Keratinocyte (primary cell): ENCODE measurements at places on chromosomes 2 and 18. TPM values are rescaled to one million over a fixed set of nuclear protein-coding genes. Genes with fewer than 3 reads are reported as not detected.

UGT1A9 gene
- polyA plus RNA-seq: not detected in 3 replicates

ASXL3 gene
- 0.01 TPM in 1 of 3 replicates, not detected in the others for polyA plus RNA-seq

ST8SIA3 gene
- polyA plus RNA-seq: not detected in 3 replicates

GLB1L gene
- polyA plus RNA-seq: 4.3 to 6.9 TPM (median 5.2 TPM) in 3 replicates

LYG2 gene
- polyA plus RNA-seq: 0.14 to 0.24 TPM in 2 of 3 replicates, not detected in the other

CDH2 gene
- polyA plus RNA-seq: 0.27 to 0.71 TPM (median 0.46 TPM) in 3 replicates

DNA sequence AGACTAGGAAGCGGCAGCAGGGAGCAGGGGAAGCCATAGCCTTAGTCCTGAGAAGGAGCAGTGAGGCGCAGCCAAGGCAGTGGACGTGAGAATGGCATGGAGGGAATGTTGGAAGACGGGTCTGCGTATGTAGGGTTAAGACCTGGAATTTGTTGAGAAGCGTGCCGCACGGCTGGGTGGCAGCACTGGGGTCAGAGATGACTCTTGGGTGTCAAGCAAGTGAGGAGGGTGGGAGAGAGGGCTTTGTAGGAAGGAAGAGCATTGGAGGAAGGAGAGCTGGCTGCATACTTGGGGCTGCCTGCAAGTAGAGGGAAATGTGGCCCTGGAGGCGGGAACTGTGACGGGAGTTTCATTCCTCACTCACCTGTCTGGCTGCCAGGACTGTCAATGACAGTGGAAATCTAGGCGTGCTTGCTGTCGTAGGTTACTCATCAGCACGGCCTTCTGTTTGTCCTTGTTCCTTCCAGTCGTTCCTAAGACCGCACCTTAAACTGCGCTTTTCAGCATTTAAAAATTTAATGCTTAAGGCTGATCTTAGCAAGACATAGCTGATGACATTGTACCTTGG, 108.0 kb downstream of the ITGB1BP1 start:
- no peaks in the 10 kb centered on the region for H3K27me3 ChIP-seq
- peak; percentile 83 for DNase-seq
- peaks cover 32% of the 10 kb centered on the region for H3K36me3 ChIP-seq
- peaks cover 60% of the 10 kb centered on the region for H3K4me1 ChIP-seq
- H3K4me3 ChIP-seq: no peak overlapping the region

DNA sequence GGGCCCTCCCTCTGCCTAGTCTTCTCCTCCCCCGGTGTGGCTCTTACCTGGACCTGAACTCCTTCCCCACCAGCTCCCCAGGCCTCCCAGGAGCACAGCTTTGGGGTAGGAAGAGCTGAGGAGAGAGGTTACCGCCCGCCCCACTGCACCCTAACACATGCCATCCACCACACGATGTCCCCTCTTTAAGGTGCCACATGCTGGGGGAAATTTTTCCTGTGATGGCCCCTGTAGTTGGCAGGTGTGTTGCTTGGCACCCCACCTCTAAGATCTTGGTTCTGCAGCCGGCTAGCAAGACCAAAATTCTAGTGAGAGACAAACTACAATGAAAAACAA, 6.9 kb upstream of the TEX261 start:
- peaks cover 3% of the 10 kb centered on the region for H3K27me3 ChIP-seq
- H3K36me3 ChIP-seq: no peaks in the 10 kb centered on the region
- peaks cover 3% of the 10 kb centered on the region for H3K4me1 ChIP-seq
- H3K27ac ChIP-seq: no peak overlapping the region
- no peak overlapping the region for H3K4me3 ChIP-seq

GRCh38 chr2:10527585-10527984, 79.5 kb upstream of the ODC1 start:
- no peak overlapping the region for H3K4me3 ChIP-seq
- no peaks in the 10 kb centered on the region for H3K36me3 ChIP-seq
- DNase-seq: no peak

- H3K4me1 ChIP-seq: peaks cover 34% of the 10 kb centered on the region
- DNase-seq: no peak
- no peaks in the 10 kb centered on the region for H3K27me3 ChIP-seq
Observed at GRCh38 chr18:23235336-23235735, 100.1 kb downstream of the CABLES1 start.

GRCh38 chr2:37191253-37191652, 2.8 kb upstream of the SULT6B1 start:
- H3K27ac ChIP-seq: no peak overlapping the region
- no peak overlapping the region for H3K4me3 ChIP-seq

GRCh38 chr2:27264753-27265535, 2.1 kb upstream of the SLC30A3 start:
- no peaks in the 10 kb centered on the region for H3K36me3 ChIP-seq
- peaks cover 67% of the 10 kb centered on the region for H3K27me3 ChIP-seq
- no peak overlapping the region for H3K4me3 ChIP-seq

- no peaks in the 10 kb centered on the region for H3K4me1 ChIP-seq
- DNase-seq: no peak
- H3K36me3 ChIP-seq: no peaks in the 10 kb centered on the region
Observed at GRCh38 chr2:109258905-109259540, 130.0 kb downstream of the SH3RF3 start.

DNA sequence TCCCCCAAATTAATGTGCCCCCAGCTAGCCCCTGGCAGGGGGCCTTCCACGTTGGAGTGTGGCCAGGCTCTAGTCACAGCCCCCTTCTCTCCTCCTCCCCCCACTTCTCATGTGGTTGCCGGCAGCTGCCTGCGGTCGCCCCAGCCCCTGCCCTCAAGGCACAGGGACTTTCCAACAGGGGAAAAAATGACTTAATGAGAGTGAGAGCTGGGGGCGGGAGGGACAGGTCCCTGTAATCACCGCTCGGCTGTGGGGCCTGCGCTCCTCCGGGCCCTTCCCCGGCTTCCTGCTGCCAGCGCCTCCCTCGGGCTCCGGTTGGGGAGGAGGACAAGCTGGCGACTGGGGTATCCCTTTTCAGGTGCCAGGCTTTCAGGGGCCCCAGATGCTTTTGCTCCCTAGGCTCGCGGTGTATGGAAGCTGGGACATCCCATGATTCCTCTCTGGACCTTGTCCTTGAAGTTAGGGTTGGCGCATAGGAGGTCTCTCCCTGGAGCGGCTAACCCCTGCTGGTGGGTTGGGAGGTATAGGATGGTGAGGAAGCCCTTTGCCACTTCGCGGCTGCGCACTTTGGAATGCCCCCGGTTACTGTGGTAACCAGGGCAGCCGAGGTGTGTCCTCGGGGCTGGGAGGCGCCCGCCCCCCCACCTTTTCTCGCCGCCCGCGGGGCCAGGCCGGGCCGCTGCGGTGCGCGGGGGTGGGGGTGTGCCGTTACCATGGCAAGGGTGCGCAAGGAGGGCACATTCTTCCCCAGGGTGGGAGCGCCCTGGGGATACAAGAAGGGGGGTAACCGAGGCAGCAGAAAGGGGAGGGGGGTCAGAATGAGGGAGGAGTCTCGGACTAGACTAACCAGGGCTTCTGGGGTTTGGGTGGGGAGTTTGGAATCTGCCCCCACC, 16.1 kb downstream of the WNT10A start:
- peak overlapping the region; percentile 82 for H3K27ac ChIP-seq
- H3K4me3 ChIP-seq: peak overlapping the region; percentile 47
- no peaks in the 10 kb centered on the region for H3K36me3 ChIP-seq
- peaks cover 56% of the 10 kb centered on the region for H3K4me1 ChIP-seq

DNA sequence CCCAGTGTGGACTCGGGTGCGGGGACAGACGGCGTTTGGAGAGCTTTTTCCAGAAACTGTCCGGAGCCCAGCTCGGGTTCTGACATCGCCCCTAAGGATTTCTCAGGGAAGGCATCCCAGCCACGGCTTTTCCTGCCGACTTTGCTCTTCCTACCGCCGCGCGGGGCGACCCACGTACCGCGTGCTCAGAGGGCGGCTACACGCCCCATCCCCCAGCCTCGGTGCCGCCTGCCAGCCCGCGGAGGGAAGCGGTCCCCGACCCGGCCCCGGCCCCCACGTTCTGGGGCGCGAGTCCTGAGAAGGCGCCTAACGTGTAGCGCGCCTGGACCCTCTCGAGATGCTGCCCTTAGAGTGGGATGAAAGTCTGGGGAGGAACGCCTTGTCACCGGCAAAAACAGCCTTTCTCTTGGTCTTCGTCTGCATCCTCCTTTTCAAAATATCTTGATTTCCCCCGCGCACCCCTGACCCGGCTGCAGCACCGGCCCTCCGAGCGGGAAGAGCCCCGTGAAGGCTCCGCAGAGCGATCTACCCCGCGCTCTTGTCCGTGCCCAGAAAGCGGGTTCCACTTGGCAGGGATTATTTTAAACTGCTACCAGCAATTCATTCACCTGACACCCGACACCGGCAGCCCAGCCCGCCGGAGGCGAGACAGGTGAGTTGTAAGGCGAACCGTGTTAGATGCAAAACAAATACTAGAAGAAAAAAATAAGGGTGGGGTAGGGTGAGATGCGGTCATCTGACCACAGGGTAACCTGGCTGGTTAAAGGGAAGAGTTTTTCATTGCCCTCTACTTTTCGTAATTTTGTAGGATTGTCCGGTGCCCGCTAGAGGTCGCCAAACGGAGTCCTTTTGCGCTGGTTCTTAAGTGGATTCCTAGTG, 812 bp upstream of the KCNG3 start:
- no peaks in the 10 kb centered on the region for H3K36me3 ChIP-seq
- peak; percentile 50 for DNase-seq
- H3K4me1 ChIP-seq: peaks cover 9% of the 10 kb centered on the region
- peaks cover 27% of the 10 kb centered on the region for H3K27me3 ChIP-seq
- H3K4me3 ChIP-seq: peak overlapping the region; percentile 60

DNA sequence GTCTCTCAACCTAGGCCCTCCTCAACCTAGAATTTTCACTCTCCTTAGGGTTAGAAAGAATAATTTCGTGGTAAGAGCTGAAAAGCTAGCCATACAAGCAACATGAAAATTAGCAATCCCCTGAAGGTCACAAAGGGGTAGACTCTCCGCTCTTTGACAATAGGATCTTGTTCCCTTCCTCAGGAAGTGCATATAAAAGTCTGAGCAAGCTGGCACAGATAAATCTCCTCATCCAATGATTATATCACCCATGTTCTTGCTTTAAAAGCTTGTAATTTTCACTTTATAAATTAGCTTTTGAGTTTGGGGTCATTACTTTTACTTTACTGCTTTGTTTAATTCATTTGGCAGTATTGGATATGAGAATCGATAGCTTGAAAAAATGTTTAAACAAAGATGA, 852.3 kb upstream of the CRIM1 start:
- H3K4me3 ChIP-seq: no peak overlapping the region
- DNase-seq: no peak

GRCh38 chr2:95337829-95338228, 40.7 kb downstream of the KCNIP3 start:
- peaks cover 17% of the 10 kb centered on the region for H3K4me1 ChIP-seq
- H3K27me3 ChIP-seq: peaks cover 9% of the 10 kb centered on the region
- no peak for DNase-seq

DNA sequence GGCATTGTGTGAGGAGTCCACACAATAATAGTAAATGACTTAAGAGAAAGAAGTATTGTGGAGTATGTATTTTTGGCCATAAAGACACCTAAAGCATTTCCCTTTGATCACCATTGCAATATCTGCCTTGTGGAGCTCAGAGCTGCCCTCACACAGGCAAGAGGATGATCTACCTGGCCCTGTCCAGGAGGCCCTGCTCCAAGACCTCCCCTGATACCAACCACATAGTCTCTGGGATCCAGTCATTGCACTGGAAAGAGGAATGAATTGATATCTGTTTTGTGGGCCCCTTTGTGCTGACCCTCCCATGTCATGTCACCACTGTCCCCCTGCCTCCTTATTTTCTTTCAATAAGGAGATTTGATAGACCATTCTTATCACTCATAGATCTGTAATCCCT, 430.6 kb upstream of the TNP1 start:
- H3K36me3 ChIP-seq: no peaks in the 10 kb centered on the region
- no peak overlapping the region for H3K27ac ChIP-seq
- no peaks in the 10 kb centered on the region for H3K27me3 ChIP-seq
- no peak for DNase-seq
- H3K4me1 ChIP-seq: peaks cover 9% of the 10 kb centered on the region

- H3K4me3 ChIP-seq: no peak overlapping the region
- H3K27ac ChIP-seq: no peak overlapping the region
- no peaks in the 10 kb centered on the region for H3K36me3 ChIP-seq
- DNase-seq: no peak
- H3K27me3 ChIP-seq: no peaks in the 10 kb centered on the region
Observed at GRCh38 chr18:77209587-77209986, 40.1 kb upstream of the GALR1 start.

GRCh38 chr18:4026542-4026941, 428.6 kb downstream of the DLGAP1 start:
- H3K36me3 ChIP-seq: no peaks in the 10 kb centered on the region
- H3K4me3 ChIP-seq: no peak overlapping the region
- H3K27ac ChIP-seq: no peak overlapping the region
- H3K27me3 ChIP-seq: no peaks in the 10 kb centered on the region

- H3K36me3 ChIP-seq: no peaks in the 10 kb centered on the region
- H3K4me3 ChIP-seq: peak overlapping the region; percentile 1
Observed at GRCh38 chr2:159903443-159904126, 105.6 kb upstream of the CD302 start.

DNA sequence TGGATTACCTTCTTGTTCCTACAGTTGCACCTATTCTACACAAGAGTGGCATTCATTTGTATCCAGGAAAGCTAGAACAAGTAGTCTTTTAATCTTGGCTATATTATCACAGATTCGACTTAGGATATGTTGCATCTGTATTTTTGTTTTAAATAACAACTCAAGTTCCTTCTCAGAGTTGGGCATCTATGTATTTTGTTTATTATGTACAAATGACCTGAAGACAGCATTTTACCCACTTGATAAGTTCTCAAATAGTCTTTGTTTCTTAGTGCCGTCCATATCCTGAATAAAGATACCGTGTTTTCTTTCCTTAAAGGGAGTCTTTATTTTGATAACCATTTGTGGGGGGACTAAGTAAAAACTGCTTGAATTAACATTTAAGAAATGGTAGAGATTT, 2.9 kb downstream of the ITPRID2 start:
- peak overlapping the region; percentile 98 for H3K4me3 ChIP-seq
- no peak for DNase-seq
- peak overlapping the region; percentile 86 for H3K27ac ChIP-seq
- peaks cover 16% of the 10 kb centered on the region for H3K36me3 ChIP-seq
- H3K4me1 ChIP-seq: peaks cover 22% of the 10 kb centered on the region

DNA sequence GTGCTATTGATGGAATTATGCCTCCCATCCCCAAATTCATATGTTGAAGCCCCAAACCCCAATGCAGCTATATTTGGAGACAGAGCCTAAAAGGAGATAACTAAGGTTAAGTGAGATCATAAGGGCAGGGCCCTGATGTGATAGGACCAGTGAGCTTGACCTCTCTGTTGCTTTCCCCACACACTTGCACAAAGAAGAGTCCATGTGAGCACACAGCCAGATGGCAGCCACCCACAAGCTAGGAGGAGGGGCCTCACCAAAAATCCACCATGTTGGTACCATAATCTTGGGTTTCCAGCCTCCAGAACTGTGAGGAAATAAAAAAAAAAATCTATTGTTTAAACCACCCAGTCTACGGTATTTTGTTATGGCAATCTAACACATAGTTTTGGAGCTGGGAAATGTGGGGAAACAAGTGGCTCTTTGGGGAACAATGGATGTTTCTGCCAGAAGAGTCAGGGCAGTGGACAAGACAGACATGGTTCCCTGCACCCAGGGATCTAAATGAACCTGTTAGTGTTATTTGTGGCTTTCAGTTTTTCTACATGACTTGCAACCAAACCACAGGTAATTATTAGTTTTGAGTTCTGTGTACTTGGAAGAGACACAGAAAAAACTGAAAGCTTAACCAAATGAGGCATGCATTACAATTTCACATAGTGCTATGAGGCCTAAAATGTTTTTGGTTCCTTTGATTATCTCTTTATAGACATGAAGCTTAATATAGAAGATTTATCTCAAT, 259.1 kb downstream of the LTBP1 start:
- no peak for DNase-seq
- H3K27me3 ChIP-seq: no peaks in the 10 kb centered on the region
- H3K27ac ChIP-seq: no peak overlapping the region
- H3K36me3 ChIP-seq: no peaks in the 10 kb centered on the region
- H3K4me3 ChIP-seq: no peak overlapping the region
- peaks cover 12% of the 10 kb centered on the region for H3K4me1 ChIP-seq
